ENCODE measurements at places on chromosomes 7 and 10.

GRCh38 chr10:11678074-11678793, 63.9 kb upstream of the ECHDC3 start:
- H3K36me3 ChIP-seq = no peaks in the 10 kb centered on the region
- H3K27ac ChIP-seq = no peak overlapping the region
- H3K27me3 ChIP-seq = no peaks in the 10 kb centered on the region
- no peak for DNase-seq

- no peak overlapping the region for H3K4me3 ChIP-seq
- DNase-seq = no peak
- H3K36me3 ChIP-seq = no peaks in the 10 kb centered on the region
- no peaks in the 10 kb centered on the region for H3K27me3 ChIP-seq
- H3K4me1 ChIP-seq = no peaks in the 10 kb centered on the region
These were observed 288.4 kb upstream of the LRRTM3 start for GRCh38 chr10:66637273-66638036.

DNA sequence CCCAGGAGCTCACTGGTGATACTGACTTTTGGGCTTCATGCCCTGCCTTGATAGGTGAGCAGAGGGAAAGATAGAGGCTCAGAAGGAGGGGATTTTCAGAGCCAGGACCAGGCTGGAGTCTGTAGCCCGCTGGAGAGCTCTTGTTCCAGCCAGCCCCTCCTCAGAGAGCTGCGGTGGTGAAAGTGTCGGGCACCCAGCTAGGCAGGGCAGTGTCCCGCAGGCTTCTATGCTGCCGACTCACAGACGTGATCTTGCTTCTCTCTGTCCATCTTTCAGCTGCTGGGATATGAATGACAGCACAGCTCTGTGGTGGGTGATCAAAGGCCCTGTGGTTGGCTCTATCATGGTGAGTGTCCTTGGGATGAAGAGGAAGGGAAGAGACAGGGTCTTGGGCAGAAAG, 35.2 kb downstream of the ADCYAP1R1 start:
- no peaks in the 10 kb centered on the region for H3K4me1 ChIP-seq
- no peaks in the 10 kb centered on the region for H3K36me3 ChIP-seq
- no peak overlapping the region for H3K27ac ChIP-seq
- H3K27me3 ChIP-seq = no peaks in the 10 kb centered on the region
- no peak for DNase-seq

DNA sequence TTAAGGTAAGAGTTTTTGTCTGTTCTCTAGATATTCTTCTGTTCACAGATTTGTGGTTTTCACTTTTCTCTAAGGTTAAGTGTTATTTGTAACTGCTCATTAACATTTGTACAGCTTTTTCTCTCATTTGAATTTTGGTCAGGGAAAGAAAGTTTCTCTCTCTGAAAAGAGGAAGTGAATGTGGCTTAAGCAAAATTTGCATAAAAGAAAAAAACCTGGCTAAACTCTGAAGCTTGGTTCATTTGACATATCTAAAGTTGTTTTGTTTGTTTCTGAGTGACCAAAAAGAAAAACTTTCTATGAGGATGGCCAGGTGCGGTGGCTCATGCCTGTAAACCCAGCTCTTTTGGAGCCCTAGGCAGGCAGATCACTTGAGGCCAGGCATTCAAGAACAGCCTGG, 22.0 kb upstream of the SLC26A4 start:
- no peaks in the 10 kb centered on the region for H3K27me3 ChIP-seq
- no peak for DNase-seq
- H3K36me3 ChIP-seq = no peaks in the 10 kb centered on the region
- no peak overlapping the region for H3K27ac ChIP-seq
- H3K4me1 ChIP-seq = no peaks in the 10 kb centered on the region

GRCh38 chr10:103458720-103459119, at the start of gene CALHM1:
Gene CALHM1, minus strand, starts transcription at chr10:103458900. Its CDS starts 149 bp downstream, at chr10:103458751.
- no peaks in the 10 kb centered on the region for H3K27me3 ChIP-seq
- no peaks in the 10 kb centered on the region for H3K4me1 ChIP-seq
- H3K27ac ChIP-seq = no peak within 1 kb of the TSS

- no peak for DNase-seq
- no peaks in the 10 kb centered on the region for H3K36me3 ChIP-seq
- H3K4me1 ChIP-seq = no peaks in the 10 kb centered on the region
- no peaks in the 10 kb centered on the region for H3K27me3 ChIP-seq
- H3K4me3 ChIP-seq = no peak overlapping the region
These were observed 101.4 kb downstream of the SEMA3E start for GRCh38 chr7:83547526-83547925.

DNA sequence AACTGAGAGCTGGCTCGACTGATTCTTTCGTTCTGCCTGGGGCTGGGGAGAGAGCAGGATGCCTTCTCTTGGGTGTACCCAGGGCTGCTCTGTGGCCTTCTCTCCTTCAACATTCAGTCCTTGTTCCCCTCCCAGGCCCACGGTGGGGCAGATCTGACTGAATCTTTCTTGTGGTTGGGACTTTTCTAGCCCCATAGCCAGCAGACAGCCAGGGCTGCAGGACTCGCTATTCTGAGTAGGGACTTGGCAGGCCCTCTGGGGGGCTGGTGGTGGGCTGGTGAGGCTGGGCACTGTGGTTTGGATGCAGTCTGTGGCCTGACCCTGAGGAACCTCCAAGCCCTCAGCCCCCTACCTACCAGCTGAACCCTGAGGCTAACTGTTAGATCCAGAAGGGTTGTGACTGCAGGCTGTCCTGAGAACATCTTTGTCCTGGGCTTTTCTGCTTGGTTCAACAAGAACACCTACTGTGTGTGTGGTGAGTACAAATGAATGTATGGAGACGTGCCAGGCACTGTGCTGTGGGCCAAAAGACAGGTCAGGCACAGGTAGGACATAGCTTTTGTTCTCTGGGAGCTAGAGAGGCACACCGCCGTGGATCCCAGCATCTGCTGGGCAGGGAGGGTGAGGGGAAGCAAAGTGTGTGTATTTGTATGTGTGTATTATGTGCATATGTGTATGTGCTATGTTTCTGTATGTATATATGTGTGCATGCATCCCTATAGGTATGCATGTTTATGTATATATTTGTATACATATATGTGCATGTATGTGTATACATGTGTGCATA, 2.1 kb upstream of the PALD1 start:
- H3K4me1 ChIP-seq = peaks cover 16% of the 10 kb centered on the region
- no peak overlapping the region for H3K4me3 ChIP-seq
- no peak overlapping the region for H3K27ac ChIP-seq

- no peak for DNase-seq
- H3K27me3 ChIP-seq = no peaks in the 10 kb centered on the region
- no peaks in the 10 kb centered on the region for H3K4me1 ChIP-seq
- H3K27ac ChIP-seq = no peak overlapping the region
- H3K36me3 ChIP-seq = no peaks in the 10 kb centered on the region
- no peak overlapping the region for H3K4me3 ChIP-seq
These were observed 207.7 kb downstream of the MAGI2 start for GRCh38 chr7:79245623-79246249.

Data from thoracic aorta (tissue), 2 donors.